Forelimb muscle (tissue), 1 donor: ENCODE measurements at places on chromosomes 6 and 20. TPM values are rescaled to one million over a fixed set of nuclear protein-coding genes. Genes with fewer than 3 reads are reported as not detected.
A peak's percentile ranks its signal among the peaks of the same experiment; 100 is the strongest.

GRCh38 chr6:108123946-108124345 lies 41.9 kb upstream of the NR2E1 start:
- DNase-seq: no peak

- DNase-seq: no peak
These were observed 40.5 kb downstream of the BEND6 start for GRCh38 chr6:56995347-56995902.

Gene CRISP3
- 0.28 TPM for polyA plus RNA-seq

GRCh38 chr6:169020821-169021220 lies 232.8 kb downstream of the THBS2 start:
- DNase-seq: no peak

GRCh38 chr6:109834595-109835437 lies 143.3 kb upstream of the GPR6 start:
- no peak for DNase-seq

DNA sequence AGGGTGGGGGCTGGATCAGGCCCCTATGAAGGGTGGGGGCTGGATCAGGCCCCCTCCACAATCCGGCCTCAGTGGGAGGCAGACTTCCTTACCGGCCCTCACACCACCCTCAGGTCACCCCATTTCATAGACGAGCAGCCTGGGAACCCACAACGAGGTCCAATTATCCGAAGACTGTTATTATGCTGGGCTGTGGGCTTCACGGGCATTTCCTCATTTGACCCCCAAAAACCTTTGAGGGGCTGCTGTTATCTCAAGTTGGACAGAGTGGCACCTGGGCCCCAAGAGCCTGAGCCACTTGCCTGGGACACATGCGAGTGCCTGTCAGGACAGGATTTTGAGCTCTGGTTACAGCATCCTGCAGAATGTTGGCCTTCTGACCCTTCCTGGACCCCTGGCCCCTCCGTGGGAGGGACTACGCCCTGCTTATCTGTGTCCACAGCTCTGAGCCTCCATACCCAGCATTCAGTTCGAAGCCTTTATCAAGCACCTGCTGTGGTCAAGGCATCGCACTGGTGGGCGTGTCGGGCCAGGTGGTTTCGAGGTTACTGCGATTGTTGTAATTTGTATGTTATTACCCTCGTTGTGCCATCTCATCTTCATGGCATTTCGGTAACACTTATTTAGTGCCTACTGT lies 34.5 kb upstream of the PCMTD2 start:
- DNase-seq: no peak

DNA sequence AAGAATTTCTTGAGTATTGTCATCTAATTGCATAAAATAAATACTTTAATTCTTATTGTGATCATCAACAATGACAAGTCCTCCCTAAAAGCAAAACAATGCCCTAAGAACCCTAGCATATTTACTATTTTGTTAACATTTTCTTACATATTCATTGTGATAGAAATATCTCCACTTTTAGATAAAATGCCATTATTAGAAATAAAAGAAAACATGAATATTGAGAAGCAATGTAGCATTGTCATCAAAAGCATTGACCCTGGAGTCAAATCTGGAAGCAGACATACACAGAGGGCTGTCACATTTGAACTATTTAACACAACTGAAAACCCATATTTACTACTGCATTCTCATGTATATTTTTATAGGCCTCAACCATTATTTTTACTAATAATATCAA lies 257.7 kb downstream of the SYNE1 start:
- DNase-seq: no peak

GRCh38 chr6:89197141-89197540 lies 20.0 kb downstream of the GABRR1 start:
- DNase-seq: no peak

- DNase-seq: no peak
These were observed 44.6 kb downstream of the HIVEP2 start for GRCh38 chr6:142900227-142900971.

DNA sequence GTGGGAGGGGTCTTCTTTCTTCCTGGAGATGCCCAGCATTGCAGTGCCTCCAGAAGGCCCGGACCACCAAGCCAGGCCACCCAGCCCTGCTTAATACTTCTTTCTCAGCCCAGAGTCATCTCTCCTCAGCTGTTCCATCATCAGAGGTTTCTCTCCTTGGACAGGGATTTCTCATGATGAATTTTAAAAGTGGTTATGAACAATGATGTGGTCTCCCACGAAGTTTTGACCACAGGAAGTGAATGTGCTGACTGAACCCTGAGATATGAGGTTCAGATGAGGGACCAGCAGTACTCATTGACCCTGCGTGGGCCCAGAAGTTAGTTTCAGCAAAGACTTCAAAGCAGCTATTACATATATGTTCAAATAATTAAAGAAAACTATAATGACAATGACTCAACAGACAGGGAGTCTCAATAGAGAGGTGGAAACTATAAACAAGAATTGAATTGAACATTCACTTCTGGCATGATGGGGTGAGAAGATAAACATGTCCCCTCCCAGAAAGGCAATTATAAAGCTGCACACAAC lies 114.5 kb upstream of the SLC22A16 start:
- DNase-seq: no peak

DNA sequence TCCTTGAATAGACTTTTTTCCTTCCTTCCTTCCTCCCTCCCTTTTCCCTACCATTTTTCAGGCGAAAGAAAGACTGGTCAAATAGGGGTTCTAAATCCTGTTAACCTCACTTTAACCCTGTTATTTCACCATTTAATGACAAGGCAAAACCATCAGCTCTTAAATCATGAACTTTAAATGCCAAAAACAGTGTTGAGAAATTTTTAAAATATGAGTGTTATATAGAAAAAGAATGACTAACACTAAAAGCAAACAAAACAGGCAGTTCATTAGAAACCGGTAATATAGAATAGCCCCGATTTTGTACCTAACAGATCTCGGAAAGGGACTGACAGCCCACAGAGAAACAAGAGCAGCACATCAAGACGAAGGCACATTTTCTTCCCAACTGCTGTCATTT lies 57.4 kb upstream of the CEP85L start:
- DNase-seq: no peak

Gene HLA-F
- 5.8 TPM for polyA plus RNA-seq

- DNase-seq: no peak
These were observed 136.3 kb downstream of the KIF13A start for GRCh38 chr6:17851001-17851719.

Gene PRL
- polyA plus RNA-seq: 0.76 TPM

DNA sequence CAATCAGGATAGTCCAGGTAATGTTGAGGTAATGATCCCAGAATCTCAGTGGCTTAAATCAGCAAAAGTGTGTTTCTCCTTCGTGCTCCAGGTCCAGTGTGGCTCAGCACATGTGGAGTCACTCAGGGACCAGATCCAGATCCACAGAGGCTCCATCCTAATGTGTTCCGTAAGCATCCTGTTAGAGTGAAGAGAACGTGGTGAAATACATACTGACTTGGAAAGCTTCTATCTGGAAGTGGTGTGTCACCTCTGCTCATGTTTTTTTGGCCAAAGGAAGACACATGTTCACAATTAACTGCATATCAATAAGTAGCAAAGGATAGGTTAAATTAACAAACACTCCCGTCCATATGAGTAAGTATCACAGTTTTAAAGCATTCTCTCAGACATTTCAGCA lies 26.8 kb upstream of the PREP start:
- DNase-seq: no peak

Gene OPRM1
- 0.05 TPM for polyA plus RNA-seq

DNA sequence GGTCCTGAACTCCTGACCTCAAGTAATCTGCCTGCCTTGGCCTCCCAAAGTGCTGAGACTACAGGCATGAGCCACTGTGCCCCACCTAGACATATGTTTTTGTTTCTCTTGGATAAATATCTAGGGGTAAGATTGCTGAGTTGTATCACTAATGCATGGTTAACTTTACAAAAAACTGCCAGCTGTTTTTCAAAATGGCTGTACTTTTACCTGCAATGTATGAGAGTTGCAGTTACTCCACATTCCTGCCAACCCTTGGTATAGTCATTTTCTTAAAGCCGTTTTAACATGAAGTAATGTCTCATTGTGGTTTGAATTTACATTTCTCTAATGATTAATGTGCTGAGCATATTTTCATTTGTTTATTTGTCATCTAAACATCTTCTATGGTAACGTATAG lies 289.7 kb downstream of the UTRN start:
- no peak for DNase-seq

- no peak for DNase-seq
These were observed 85.0 kb downstream of the RALGAPA2 start for GRCh38 chr20:20627471-20627870.

GRCh38 chr20:31758991-31759390 lies 19.9 kb downstream of the TPX2 start:
- no peak for DNase-seq

DNA sequence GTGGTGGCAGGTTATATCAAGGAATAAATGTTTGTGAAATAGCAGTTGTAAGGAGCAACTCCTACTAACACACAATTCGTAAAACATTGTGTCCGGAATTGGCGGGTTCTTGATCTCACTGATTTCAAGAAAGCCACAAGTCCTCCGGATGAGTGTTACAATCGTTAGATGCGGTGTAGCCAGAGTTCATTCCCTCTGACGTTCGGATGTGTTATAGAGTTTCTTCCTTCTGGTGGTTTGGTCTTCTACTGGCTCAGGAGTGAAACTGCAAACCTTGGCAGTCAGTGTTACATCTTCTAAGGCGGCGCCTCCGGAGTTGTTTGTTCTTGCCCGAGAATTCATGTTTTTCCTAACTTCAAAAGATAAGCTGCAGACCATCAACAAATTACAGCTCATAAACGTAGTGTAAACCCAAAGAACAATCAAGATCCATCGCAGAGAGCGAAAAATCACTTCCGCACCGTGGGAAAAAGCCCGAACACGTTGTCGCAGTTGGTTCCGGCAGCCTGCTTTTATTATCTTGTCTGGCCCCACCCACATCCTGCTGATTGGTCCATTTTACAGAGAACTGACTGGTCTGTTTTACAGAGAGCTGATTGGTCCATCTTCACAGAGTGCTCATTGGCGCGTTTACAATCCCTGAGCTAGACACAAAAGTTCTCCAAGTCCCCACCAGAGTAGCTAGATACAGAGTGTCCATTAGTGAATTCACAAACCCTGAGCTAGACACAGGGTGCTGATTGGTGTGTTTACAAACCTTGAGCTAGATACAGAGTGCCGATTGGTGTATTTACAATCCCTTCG lies 58.2 kb downstream of the TRIM27 start:
- no peak for DNase-seq

- DNase-seq: no peak
These were observed 54.2 kb downstream of the CTNNBL1 start for GRCh38 chr20:37748015-37748414.

- DNase-seq: no peak
These were observed 9.5 kb downstream of the SENP6 start for GRCh38 chr6:75611011-75611701.

DNA sequence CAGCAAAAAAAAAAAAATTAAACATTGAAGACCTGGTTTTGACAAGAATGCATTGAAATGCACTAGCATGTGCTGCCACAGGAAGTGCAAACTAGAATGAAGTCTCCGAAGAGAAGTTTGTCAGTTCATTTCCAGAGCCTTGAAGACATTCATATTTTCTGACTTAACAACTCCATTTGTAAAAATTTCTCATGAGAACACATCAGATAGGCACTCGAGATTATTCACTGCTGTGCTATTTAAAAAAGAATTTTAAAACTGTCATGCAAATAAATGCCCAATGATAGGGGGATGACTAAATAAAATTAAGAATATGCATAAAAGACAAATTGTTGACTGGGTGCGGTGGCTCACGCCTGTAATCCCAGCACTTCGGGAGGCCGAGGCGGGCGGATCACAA lies 394.6 kb upstream of the JARID2 start:
- no peak for DNase-seq

DNA sequence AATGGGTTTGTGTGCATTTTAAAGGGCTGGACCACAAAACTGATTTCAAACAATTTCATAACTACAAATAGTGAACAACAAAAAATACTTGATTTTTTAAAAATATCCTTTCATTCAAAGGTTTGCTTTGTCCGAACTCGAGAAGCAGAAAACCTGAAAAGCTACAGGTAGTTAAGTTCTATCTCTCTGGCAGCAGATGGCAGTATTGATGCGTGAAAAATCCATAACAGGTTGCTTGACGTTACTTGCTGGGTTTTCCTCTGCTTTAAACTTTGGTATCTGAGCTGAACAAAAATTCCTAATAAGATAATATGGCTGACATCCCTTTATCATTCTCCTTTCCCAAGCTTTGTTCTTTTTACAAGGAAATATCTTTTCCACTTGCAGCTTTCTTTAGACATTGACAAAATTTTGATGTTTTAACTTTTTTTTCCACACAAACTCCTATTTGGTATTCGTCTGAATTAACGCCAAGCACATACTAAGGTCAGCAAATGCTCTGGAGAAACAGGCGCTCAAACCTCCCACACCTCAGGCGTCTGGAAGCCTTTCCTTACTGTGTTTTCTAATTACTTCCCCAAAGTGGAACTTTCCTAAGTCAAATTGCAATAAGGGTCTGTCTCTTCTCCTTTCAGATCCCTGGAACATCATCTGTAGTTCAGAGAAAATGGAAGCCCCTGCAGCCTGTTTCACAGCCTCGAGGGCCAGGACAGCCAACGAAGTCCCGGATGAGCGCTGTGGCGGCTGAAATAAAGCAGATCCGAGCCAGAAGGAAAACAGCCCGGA lies 50.3 kb upstream of the GFRAL start:
- peak; percentile 43 for DNase-seq

DNA sequence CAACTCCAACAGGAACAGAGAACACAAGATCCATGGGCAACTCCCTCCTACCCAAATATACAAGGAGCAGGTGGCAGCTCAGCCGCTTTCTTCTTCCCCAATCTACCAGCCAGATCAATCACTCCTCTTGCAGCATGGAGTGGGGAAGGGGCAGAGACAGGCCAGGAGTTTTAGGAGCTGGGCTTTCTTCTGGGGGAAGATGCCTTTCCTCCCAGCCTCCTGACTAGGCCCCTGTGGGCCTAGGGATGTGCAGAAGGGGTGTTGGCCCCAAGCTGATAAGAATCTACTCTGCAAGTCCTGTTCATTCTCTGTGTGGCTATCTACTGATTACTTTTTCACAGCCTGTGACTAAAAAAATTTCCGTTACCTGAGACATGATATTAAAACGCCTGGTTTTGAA lies 189.0 kb downstream of the BCAS1 start:
- DNase-seq: no peak

Gene ISM1
- 0.76 TPM for polyA plus RNA-seq

DNA sequence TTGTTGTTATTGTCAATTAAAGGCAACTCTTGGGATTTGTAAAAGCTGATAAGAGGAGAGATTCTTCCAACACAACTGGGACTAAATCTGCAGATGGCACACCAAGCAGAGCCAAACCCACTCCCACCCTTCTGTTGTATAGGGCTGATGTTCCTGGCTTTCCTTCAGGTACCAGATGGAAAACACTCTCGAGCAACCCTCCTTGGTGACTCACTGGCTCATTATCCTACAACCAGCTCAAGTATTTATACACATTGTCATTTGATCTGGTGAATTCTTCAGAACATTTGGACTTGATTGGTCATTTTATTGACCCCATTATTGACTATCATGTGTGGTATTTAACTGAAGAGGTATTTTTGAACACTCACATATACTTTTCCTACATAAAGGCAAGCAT lies 190.3 kb upstream of the PCSK2 start:
- no peak for DNase-seq

DNA sequence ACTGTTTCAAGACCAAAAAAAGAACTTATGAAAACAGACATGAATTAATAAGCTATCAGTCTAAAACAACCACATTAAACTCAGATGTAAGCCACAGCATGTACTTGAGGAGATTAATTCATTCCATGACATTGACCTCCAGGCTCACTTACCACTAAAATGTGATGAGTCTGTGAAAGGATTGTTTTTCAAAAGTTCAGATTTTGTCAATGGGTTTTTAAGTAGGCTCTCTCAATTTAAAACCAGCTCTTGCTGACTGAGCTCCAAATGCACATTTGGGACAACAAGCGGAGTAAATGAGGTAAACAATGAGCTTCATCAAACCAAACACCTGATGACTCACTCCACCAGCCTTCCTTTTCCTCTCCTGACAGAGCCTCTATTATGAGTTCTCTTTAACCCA lies 197.0 kb downstream of the SIM1 start:
- DNase-seq: no peak
